ENCODE measurements at places on chromosomes 3 and 15.

GRCh38 chr3:140068494-140069017, 133.6 kb downstream of the CLSTN2 start:
- no peaks in the 10 kb centered on the region for H3K36me3 ChIP-seq
- no peak for DNase-seq
- H3K4me1 ChIP-seq, result no peaks in the 10 kb centered on the region
- no peaks in the 10 kb centered on the region for H3K27me3 ChIP-seq
- no peak overlapping the region for H3K27ac ChIP-seq

GRCh38 chr3:134359121-134360010, 14.9 kb downstream of the AMOTL2 start:
- H3K36me3 ChIP-seq, result no peaks in the 10 kb centered on the region
- H3K27me3 ChIP-seq, result no peaks in the 10 kb centered on the region
- H3K4me3 ChIP-seq, result no peak overlapping the region
- no peak for DNase-seq
- peaks cover 4% of the 10 kb centered on the region for H3K4me1 ChIP-seq

DNA sequence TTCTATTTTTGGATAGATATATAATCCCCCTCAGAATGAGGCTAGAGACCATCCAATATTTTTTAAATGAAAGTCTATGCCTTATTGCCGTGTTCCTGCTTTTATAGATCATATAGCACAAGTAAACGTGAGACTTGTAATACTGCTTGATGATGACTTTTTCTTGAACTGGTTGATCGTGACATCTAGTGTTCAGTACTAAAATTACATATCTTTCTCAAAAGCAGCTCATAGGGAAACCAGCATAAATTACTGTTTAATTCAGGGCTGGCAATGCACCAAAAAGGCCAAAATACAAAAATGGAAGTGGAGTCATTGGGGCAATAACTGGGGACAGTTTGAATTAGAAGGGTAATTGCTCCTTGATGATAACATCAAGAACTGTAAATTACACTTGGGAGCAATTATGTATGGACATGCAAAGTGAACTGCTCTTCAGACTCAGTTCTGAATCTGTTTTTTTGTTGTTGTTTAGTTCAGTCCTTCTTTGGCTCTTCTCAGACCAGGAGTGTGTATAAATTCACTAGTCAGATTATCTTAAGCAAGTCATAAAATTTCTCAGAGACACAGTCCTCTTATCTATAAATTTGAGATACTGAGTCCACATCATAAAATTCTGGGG, 325.3 kb downstream of the THSD4 start:
- no peak overlapping the region for H3K4me3 ChIP-seq
- no peaks in the 10 kb centered on the region for H3K4me1 ChIP-seq
- peaks cover 10% of the 10 kb centered on the region for H3K27me3 ChIP-seq
- H3K27ac ChIP-seq, result no peak overlapping the region

DNA sequence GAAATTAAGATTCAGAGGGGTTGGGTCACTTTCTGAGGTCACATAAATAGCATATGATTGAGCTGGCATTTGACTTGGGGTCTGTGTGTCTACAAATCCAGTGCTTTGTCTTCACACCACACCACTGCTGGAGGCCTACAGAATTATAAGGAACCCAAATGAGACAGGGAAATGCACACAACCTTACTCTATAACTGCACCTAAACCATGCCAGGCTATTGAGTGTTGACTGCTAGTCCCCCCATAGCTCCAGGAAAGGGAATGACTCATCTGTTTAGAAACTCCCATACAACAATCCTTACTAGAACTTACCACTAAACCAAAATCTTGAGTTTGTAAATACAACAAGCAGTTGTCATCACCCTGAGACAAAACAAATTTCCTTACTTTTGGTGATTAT, 16.9 kb upstream of the TSC22D2 start:
- H3K27me3 ChIP-seq, result no peaks in the 10 kb centered on the region
- H3K27ac ChIP-seq, result no peak overlapping the region
- H3K4me1 ChIP-seq, result no peaks in the 10 kb centered on the region
- DNase-seq, result no peak
- H3K4me3 ChIP-seq, result no peak overlapping the region

- H3K27ac ChIP-seq, result peak overlapping the region; percentile 46
- H3K36me3 ChIP-seq, result peaks cover 21% of the 10 kb centered on the region
- H3K4me1 ChIP-seq, result peaks cover 11% of the 10 kb centered on the region
- H3K4me3 ChIP-seq, result no peak overlapping the region
- no peak for DNase-seq
- no peaks in the 10 kb centered on the region for H3K27me3 ChIP-seq
Observed at GRCh38 chr3:183764847-183765731, 60.3 kb downstream of the MAP6D1 start.

DNA sequence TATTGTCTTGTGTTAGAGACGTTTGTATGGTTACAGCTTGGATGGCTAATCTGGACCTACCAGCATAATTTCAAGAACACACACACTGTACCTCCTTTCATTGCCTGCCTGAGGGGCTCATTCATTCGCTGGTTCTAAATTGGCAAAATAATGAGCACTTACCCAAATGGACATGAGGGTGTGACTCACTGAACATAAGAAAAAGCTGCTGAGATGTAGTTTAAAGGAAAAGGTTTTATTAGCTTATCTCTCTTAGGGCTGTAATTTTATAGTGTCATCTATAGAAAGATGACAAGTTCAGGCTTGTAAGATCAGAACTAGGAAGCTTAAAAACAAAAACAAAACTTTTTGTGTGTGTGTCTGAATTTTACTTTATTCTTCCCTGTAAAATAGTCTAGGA, 120.7 kb upstream of the WNT7A start:
- no peak overlapping the region for H3K4me3 ChIP-seq
- H3K27me3 ChIP-seq, result peaks cover 50% of the 10 kb centered on the region
- H3K36me3 ChIP-seq, result no peaks in the 10 kb centered on the region
- no peaks in the 10 kb centered on the region for H3K4me1 ChIP-seq

- H3K27ac ChIP-seq, result no peak overlapping the region
- H3K36me3 ChIP-seq, result no peaks in the 10 kb centered on the region
- peaks cover 9% of the 10 kb centered on the region for H3K27me3 ChIP-seq
- no peak for DNase-seq
Observed at GRCh38 chr3:152554980-152555379, 280.0 kb upstream of the P2RY1 start.

DNA sequence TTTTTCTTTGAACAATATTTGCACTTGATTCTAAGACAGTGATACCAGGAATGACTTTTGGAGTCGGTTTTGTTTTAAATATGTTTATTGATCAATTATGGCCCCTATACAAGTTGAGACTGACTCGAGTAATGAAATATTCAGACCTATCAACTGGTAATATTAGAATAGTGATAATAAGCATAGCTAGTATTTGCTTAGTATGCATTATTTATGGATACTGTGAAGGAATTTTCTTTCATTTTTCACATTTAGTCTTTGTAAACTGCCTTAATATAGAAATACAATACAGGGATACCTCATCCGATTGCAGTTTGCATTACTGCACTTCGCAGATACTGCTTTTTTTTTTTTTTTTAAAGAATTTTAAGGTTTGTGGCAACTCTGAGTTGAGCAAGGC, 107.9 kb downstream of the CNTN4 start:
- no peaks in the 10 kb centered on the region for H3K36me3 ChIP-seq
- no peak for DNase-seq
- no peak overlapping the region for H3K4me3 ChIP-seq

DNA sequence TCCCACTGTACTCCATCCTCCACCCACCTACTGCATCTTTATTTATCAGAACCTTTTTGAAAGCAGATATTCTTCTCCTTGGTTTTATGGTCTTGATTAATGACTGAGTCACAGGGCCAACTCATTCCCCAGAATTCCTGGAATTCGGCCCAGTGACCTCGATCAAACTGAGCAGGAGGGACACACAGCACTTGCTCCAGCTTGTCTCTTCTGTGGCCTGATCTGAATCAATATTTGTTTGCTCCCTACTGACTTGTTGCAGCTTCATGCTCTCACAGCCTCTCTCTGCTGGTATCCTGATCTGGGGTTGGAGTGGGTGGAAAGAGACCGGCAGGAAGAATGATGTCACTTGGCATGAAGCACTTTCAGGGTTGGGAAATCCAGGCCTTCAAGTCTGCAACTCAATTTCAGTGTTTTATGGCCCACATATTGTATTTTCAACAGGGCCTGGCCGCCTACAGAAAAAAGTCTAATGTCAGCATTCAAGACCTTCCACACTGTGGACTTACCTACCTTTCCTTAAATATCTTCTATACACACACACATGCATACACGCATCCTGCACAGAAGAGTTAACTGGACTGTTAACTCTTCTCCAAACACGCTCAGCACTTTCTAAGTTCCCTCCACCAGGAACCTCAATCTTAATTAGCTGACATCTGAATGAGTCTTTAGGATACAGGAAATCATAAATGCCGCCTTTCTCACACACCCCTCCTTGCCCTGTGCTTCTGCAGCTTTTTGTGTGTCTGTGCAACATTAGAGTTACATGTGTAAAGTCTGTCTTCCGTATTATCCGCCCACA, 4.6 kb downstream of the ANXA2 start:
- H3K27ac ChIP-seq, result peak overlapping the region; percentile 82
- peak overlapping the region; percentile 2 for H3K4me3 ChIP-seq
- peaks cover 79% of the 10 kb centered on the region for H3K4me1 ChIP-seq
- H3K27me3 ChIP-seq, result no peaks in the 10 kb centered on the region

- H3K4me1 ChIP-seq, result no peaks in the 10 kb centered on the region
- no peak for DNase-seq
- H3K4me3 ChIP-seq, result no peak overlapping the region
Observed at GRCh38 chr3:127815641-127816605, 6.4 kb downstream of the MGLL start.

- DNase-seq, result no peak
- H3K4me3 ChIP-seq, result peak overlapping the region; percentile 98
- peaks cover 19% of the 10 kb centered on the region for H3K4me1 ChIP-seq
- H3K36me3 ChIP-seq, result peaks cover 22% of the 10 kb centered on the region
Observed at GRCh38 chr15:51969728-51970127, 1.9 kb downstream of the LEO1 start.

GRCh38 chr15:91824256-91824655, 29.3 kb upstream of the SLCO3A1 start:
- peaks cover 16% of the 10 kb centered on the region for H3K27me3 ChIP-seq
- DNase-seq, result no peak
- H3K27ac ChIP-seq, result no peak overlapping the region
- H3K36me3 ChIP-seq, result no peaks in the 10 kb centered on the region
- no peak overlapping the region for H3K4me3 ChIP-seq

GRCh38 chr3:153215966-153216365, 53.9 kb downstream of the RAP2B start:
- no peak overlapping the region for H3K27ac ChIP-seq
- peaks cover 32% of the 10 kb centered on the region for H3K4me1 ChIP-seq
- no peak overlapping the region for H3K4me3 ChIP-seq
- DNase-seq, result no peak

- H3K36me3 ChIP-seq, result peaks cover 3% of the 10 kb centered on the region
- no peaks in the 10 kb centered on the region for H3K27me3 ChIP-seq
- H3K4me3 ChIP-seq, result no peak overlapping the region
- H3K27ac ChIP-seq, result peak overlapping the region; percentile 17
- no peaks in the 10 kb centered on the region for H3K4me1 ChIP-seq
Observed at GRCh38 chr3:4771243-4771642, 208.0 kb upstream of the BHLHE40 start.

GRCh38 chr15:79025201-79025600, 65.4 kb downstream of the RASGRF1 start:
- H3K4me1 ChIP-seq, result no peaks in the 10 kb centered on the region
- no peaks in the 10 kb centered on the region for H3K36me3 ChIP-seq
- H3K27ac ChIP-seq, result no peak overlapping the region

- DNase-seq, result no peak
- no peaks in the 10 kb centered on the region for H3K27me3 ChIP-seq
- peak overlapping the region; percentile 38 for H3K27ac ChIP-seq
Observed at GRCh38 chr15:92091155-92091734, 237.7 kb downstream of the SLCO3A1 start.

- peaks cover 28% of the 10 kb centered on the region for H3K27me3 ChIP-seq
- no peak overlapping the region for H3K27ac ChIP-seq
- H3K4me3 ChIP-seq, result peak overlapping the region; percentile 58
- H3K36me3 ChIP-seq, result no peaks in the 10 kb centered on the region
- H3K4me1 ChIP-seq, result no peaks in the 10 kb centered on the region
- DNase-seq, result no peak
Observed at GRCh38 chr15:99014803-99015697, 7.5 kb upstream of the PGPEP1L start.

GRCh38 chr3:76021376-76021775, 236.0 kb upstream of the ZNF717 start:
- H3K27ac ChIP-seq, result no peak overlapping the region
- H3K4me3 ChIP-seq, result no peak overlapping the region
